Stimulated activated CD8-positive, alpha-beta memory T cell treated with anti-CD3 and anti-CD28 coated beads, Interleukin-7, amount 100 ng/mL, for 24 hours (primary cell): ENCODE measurements at places on chromosomes 3 and 15.
A peak's percentile ranks its signal among the peaks of the same experiment; 100 is the strongest.

GRCh38 chr15:46304321-46304720, 669.5 kb downstream of the SQOR start:
- no peak for DNase-seq

GRCh38 chr3:184524981-184525336, 36.6 kb upstream of the EPHB3 start:
- no peak for DNase-seq

DNA sequence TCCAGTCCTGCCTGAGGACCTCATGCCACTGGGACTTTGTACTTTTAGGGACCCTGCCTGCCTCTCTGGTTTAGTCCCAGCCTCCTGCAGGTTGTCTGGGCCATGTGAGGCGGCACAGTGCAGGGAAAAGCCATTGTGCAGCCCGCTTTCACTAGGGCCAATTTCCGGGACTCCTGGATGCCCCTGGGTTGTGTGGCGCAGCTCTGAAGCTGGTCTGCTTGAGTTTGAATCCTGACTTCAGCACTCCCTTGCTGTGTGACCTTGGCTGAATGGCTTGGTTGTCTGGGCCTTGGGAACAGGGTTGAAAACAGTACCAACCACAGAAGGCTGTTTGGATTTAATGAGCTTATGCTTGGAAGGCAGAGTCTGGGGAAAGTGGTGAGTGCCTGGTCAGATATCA, 8.3 kb downstream of the TEX264 start:
- DNase-seq, result no peak

DNA sequence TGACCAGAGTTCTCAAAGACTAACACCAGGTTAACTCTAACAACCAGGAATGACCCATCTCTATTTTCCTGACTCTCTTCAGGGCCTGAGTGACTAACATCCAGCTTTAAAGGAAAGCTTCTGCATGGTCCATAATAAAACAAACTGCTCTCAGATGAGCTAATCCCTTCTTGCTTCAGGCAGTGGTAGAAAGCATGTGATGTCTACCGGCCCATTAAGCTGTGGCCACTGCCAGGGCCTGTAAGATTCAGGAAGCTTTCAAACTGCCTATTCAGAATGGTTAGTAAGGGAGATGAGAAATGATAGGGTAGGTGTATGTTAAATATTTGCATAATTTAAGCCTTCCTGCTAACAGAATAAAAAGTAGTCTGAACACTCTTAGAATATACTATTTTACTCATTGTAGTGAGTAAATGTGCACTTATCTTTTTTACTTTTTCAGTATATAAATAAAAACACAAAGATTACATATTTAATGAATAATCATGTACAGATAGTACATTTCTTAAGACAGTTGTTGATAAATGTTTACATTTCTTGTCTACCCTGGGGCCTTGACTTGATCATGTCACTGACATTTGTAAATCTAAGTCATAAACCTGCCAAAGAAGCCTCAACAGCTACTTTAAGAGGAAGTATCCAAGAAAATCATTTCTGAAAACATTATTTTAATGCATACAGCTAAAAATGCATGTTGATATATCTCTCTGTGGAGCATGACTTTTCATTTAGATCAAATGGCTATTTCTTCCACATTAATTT, 222.0 kb downstream of the MCTP2 start:
- DNase-seq, result no peak

GRCh38 chr3:63228677-63229076, 49.4 kb upstream of the SYNPR start:
- no peak for DNase-seq

- DNase-seq, result peak; percentile 94
Measured at GRCh38 chr15:65792138-65792987, at the start of gene DENND4A. Gene DENND4A, minus strand, starts transcription at chr15:65792293. Its CDS starts 35,843 bp downstream, at chr15:65756450.

GRCh38 chr3:4758957-4759656, 220.1 kb upstream of the BHLHE40 start:
- no peak for DNase-seq

DNA sequence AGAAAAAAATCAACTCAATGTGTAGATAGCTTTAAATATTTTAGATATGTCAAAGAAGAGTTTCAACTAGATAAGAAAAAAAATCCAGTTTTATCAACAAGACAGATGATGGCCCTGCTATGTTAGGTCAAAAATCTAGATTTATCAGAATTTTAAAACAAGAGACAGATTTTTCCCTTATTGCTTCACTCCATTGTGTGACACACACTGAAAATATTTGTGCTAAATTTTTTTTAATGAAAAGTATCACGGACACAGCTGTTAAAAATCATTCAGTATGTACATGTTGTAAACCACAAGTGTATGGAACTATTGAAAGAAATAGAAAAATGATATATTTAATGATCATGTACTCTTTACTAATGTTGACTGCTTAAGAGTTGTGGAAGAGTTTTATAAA, 43.6 kb downstream of the FOXB1 start:
- no peak for DNase-seq

- no peak for DNase-seq
Measured at GRCh38 chr3:173690542-173691180, 293.1 kb downstream of the NLGN1 start.

- DNase-seq, result no peak
Measured at GRCh38 chr15:95663156-95664100, 667.1 kb upstream of the NR2F2 start.

DNA sequence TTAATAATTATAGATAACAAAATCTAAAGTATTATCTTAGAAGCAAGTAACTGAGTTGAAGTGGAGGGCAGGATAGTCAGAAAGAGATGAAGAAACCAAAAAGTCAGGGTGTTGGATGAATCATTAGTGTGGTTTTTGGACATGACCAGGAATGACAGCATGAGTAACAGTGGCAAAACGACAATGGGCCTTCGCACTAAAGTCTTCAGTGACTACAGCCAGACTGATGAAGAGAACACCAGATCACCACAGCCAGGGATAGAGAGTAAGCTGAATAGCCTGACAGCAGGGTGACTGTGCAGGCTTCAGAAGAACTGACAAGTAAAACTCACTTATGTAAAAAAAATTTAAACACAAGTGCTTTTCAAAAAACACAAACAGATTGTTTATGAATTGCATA, 96.0 kb upstream of the MELTF start:
- DNase-seq, result no peak

GRCh38 chr3:62625268-62625667, 249.9 kb downstream of the CADPS start:
- DNase-seq, result no peak

DNA sequence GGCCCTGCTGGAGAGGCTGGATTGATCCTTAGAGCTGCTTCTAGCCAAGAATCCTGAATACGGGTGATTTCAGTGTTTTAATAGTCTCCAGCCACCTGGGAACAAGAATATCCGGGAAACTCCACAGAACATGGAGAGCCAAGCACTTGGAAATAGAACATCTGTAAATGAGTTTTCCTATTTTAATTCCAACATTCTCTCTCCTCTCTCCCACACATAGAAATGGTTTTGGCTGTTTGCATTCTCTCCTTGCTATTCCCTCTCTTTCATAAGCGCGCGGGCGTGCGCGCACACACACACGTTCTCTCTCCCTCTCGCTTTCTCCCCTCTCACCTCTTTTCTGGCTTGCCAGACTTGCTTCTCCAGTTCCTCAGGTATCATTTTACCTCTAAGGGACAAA, 50.6 kb downstream of the GADL1 start:
- DNase-seq, result no peak

DNA sequence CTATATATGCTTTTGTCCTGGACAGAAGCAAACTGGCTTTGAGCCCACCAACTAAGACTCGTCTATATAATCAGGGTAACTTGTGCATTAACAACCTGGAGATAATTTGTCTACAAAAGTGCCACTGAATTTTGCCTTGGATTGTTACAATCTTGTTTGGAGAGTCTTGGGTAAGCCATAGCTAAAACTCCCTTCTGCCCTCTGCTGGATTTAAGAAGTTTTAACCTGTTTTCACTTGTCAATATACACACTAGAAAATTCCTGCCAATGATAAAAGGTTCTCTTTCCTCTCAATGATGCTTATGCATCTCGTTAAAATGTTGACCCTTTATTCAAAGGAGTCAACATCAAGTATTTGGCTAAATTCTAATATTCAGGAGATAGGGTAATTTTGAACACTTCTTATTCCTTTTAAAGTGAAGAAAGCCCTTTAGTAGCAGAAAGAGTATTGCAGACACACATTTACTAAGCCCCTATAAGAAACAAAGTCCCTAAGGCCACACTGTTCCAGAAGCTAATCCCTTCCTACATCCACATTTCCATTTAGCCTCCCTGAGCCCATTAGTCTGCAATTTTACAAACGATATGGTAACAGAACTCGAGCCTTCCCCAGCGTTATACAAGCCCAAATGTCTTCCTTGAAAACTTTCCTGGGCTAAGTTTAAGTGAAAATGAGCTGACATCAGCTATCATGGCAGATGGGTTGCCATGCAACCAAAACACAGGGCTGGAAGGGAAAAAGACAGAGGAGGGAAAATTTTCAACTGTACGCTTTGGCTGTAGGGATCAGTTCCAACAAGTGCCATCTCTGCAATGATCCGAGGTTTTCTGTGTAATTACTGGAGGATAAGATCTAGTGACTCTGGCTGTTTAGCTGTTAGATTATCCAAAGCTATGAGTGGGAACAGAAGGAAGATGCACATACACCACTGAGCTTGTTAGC, 75.9 kb upstream of the FGF12 start:
- no peak for DNase-seq

DNA sequence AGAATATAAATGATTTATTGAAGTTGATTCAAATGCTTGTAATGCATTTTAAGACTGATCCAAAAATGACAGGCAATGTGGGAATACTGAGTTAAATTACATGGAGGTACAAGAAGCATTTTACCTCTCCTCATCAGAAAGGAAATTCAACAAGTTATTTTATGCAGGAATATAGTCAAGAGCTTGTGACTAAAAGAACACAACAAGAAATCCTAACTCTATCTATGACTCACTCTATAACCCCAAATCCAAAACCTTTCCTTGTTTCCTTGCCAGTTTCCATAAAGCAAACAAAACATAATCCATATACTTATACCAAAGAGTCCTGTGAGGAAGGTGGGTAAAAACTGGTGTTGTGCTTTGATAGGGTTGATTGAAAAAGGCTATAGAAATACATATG, 30.8 kb downstream of the SIN3A start:
- no peak for DNase-seq

GRCh38 chr3:44227632-44228031, 14.1 kb upstream of the TOPAZ1 start:
- no peak for DNase-seq

DNA sequence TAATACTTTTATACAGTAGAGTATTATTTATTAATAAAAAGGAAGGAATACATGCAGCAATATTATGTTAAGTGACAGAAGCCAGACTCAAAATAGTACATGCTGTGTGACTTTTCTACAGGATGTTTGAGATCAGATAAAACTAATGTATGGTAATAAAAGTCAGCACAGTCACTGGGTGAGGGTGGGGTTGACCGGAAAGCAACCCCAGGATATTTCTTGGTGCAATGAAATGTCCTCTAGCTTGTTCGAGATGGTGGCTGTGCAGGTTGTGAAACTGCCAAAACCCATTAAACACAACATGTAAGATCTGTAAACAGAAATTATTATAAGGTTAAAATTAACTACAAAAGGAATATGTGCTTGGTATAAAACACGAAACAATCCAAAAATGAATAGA, 20.8 kb upstream of the ALDH1L1 start:
- DNase-seq, result no peak

GRCh38 chr3:72065236-72065635, 280.3 kb upstream of the PROK2 start:
- DNase-seq, result no peak

GRCh38 chr15:78040653-78041244, 36.8 kb downstream of the TBC1D2B start:
- no peak for DNase-seq

DNA sequence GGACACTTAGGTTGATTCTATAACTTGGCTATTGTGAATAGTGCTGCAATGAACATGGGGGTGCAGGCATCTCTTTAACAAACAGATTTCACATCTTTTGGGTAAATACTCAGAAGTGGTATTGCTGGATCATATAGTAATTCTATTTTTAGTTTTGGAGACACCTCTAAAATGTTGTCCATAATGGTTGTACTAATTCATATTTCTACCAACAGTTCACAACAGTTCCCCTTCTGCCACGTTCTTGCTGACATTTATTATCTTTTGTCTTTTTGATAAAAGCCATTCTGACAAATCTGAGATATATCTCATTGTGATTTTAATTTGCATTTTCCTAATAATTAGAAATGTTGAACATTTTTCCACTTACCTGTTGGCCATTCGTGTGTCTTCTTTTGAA, 19.5 kb downstream of the CX3CR1 start:
- no peak for DNase-seq

- DNase-seq, result no peak
Measured at GRCh38 chr15:89003865-89004725, 84.2 kb upstream of the ABHD2 start.

- DNase-seq, result no peak
Measured at GRCh38 chr3:33658991-33659848, 58.8 kb downstream of the CLASP2 start.

- no peak for DNase-seq
Measured at GRCh38 chr3:143443851-143444331, 324.3 kb downstream of the CHST2 start.

DNA sequence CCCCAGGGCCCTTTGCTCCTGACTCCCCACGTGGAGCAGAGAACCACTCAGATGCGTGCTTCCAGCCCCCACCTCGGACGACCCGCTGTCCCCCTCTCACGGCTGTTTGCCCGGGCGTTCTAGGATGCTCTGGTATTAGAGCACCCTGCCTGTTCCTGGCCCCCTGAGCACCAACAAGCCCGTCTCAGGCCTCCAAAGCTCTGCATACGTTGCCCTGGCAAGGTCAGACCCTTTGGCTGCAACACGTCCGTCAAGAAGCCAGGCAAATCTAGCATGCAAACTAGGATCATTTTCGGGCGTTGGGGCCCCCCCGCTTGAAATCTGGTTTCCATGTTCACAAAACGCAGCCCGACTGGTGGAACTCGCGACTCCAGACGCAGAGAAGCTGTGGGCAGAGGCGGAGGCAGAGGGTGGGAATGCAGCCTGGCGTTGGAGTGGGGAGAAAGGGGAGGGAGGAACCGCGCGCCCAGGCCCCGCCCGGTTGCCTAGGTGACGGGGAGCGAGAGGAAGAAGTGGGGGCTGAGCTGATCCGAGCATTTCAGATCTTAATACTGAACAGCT, 86.2 kb upstream of the PIAS1 start:
- peak; percentile 5 for DNase-seq

DNA sequence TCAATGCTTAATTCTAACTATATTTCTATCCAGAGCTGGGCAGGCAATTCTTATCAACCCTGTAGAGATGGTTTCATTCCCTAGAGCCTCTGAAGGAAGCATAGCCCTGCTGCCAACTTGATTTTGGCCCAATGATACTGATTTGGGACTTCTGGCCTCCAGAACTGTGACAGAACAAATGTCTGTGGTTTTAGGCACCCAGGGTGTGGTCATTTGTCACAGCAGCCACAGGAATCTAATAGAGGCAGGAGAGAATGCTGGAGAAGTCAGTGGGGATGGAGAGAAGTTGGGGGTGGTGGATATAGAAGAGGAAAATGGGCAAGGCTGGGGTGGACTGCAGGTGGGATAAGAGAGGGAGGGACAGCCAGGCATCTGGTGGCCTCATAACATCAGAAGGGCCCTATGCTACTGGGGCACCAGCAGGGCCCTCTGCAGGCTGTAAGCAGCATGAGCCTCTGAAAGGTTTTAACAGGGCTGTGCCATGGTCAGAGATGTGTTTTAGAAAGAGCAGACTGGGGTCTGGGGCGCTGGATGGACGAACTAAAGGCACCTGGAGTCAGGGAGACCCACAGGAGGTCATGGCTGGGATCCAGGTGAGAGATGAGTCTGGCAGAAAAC, 19.8 kb downstream of the MRPS11 start:
- no peak for DNase-seq

GRCh38 chr3:178618197-178618596, 82.0 kb downstream of the KCNMB2 start:
- DNase-seq, result no peak

- no peak for DNase-seq
Measured at GRCh38 chr3:194422188-194422587, 23.1 kb upstream of the GP5 start.
